Small intestine (tissue), 16 donors: ENCODE measurements at places on chromosomes 7 and 10. TPM values are rescaled to one million over a fixed set of nuclear protein-coding genes. Genes with fewer than 3 reads are reported as not detected.

The IFIT1 gene
- 7.5 TPM for polyA plus RNA-seq

The PAPOLB gene
- 0.03 TPM for polyA plus RNA-seq

The HNRNPH3 gene
- 135 TPM for polyA plus RNA-seq

GRCh38 chr7:118232837-118233236, 8.3 kb downstream of the ANKRD7 start:
- no peak for DNase-seq

The TUBB8 gene
- polyA plus RNA-seq = 1.1 TPM

GRCh38 chr10:31808258-31809218, 120.1 kb downstream of the ARHGAP12 start:
- DNase-seq = peak; percentile 70

- no peak for DNase-seq
Observed at GRCh38 chr7:3206771-3207191, 94.3 kb upstream of the SDK1 start.

The EBLN1 gene
- not detected for polyA plus RNA-seq

GRCh38 chr7:150738591-150739001, 1.4 kb downstream of the GIMAP5 start:
- DNase-seq = no peak

- no peak for DNase-seq
Observed at GRCh38 chr10:109931163-109931562, 7.9 kb upstream of the XPNPEP1 start.

- DNase-seq = no peak
Observed at GRCh38 chr7:131011976-131012375, 278.0 kb upstream of the KLF14 start.

DNA sequence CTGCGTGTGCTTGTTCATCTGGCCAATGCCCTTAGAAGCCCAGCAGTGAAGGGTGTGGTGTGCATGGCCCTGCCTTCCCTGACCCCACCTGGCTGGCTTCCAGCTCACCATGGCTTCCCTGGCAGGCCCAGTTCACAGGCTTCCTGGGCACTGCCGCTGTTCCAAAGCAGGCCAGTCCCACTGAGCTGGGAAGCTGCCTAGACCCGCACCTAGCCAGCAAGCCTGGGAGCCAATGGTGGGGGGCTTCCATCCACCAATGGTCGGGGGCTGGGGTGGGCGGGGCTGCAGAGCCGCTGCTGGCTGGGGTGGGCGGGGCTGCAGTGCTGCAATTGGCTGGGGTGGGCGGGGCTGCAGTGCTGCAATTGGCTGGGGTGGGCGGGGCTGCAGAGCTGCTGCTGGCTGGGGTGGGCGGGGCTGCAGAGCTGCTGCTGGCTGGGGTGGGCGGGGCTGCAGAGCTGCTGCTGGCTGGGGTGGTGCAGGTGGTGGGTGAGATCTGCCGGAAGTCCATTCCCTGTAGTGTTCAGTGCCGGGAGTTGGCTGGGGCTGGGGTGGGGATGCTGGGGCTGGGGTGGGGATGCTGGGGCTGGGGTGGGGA, 12.4 kb downstream of the CALY start:
- peak; percentile 90 for DNase-seq

GRCh38 chr10:108567899-108568752, 1355.2 kb downstream of the XPNPEP1 start:
- DNase-seq = no peak

The LRMDA gene
- polyA plus RNA-seq = 6.0 TPM

DNA sequence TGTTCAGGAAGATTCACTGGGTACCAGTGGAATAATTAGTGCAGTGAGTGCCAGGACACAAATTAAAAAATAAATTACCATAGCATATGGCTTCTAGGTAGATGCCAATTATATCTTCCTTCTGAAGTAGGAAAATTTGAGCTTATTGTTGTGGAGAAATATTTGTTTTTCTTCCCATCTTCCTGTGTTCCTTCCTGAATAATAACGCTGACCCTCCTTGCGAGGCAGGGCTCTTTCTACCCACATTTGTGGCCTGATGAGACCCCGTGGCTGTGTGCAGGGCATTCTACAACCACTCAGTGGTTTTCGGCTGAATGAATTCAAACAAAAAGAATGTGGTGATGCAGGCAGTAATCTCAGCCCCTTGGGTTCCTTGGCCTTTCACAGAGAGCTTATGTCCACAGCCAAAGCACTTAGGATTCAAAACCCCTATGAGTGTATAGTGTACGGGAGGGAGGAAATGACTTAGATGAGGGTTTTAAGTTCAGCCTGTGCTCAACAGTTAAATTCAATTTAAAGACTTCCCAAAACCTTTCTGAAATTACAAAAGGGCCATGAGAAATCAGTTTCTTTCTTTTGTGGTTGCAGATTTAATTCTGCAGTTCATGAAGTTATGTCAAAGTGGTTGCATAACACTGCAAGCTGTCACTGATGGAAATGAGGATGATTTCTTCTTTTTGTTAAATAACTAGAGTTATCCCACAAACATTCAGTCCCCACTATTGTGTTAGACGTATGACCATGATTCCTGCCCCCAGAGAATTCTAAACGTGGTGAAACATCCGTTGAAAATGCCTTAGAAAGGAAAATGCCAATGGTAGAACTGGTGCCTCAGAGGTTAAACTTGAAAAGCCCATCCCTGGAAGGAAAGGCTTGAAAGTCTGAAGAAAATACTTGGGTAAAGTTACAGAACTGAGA, 255.3 kb downstream of the FZD1 start:
- no peak for DNase-seq
